WTC11 (cell line): ENCODE measurements at places on chromosomes 5 and 9. TPM values are rescaled to one million over a fixed set of nuclear protein-coding genes. Genes with fewer than 3 reads are reported as not detected.
A peak's percentile ranks its signal among the peaks of the same experiment; 100 is the strongest.

- DNase-seq = no peak
Observed at GRCh38 chr5:35035271-35035670, 12.5 kb downstream of the AGXT2 start.

PRSS3 gene
- 1.1 to 1.8 TPM (median 1.6 TPM) in 3 replicates for total RNA-seq

SLC22A4 gene
- total RNA-seq = 0.34 to 0.50 TPM (median 0.35 TPM) in 3 replicates

GRCh38 chr5:170617533-170618490 lies 114.0 kb downstream of the KCNIP1 start:
- DNase-seq = no peak

DNA sequence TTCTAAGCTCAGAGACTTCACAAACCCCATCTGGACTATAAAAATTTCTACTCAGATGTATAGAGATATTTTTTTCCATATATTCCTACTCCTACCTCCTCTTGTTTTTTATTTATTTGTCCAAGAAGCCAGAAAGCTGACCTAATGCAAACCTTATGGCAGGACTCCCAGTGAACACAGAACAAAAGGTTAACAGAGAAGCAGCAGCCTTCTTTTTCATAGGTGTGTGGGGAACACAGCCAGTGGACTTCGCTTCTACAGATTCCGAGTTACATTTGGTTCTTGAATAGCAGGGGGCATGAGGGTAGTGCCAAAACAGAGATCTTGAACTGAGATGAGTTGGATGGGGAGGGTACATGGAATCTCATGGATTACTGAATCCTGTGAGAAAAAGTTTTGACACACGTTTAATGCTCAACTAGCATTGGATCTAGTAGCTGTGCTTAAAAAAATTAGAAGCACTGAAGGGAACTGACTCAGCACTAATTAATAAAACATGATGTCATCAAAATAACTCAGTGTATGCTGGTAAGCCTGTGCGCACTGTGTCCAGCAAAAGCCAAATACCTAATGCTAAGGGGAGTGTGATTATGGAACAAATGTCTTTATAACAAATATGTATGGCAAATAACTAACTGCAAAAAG lies 240.1 kb downstream of the GABRB2 start:
- no peak for DNase-seq

OTP gene
- not detected in 3 replicates for total RNA-seq

CAMK4 gene
- 5.8 to 10.6 TPM (median 7.4 TPM) in 3 replicates for total RNA-seq

DNA sequence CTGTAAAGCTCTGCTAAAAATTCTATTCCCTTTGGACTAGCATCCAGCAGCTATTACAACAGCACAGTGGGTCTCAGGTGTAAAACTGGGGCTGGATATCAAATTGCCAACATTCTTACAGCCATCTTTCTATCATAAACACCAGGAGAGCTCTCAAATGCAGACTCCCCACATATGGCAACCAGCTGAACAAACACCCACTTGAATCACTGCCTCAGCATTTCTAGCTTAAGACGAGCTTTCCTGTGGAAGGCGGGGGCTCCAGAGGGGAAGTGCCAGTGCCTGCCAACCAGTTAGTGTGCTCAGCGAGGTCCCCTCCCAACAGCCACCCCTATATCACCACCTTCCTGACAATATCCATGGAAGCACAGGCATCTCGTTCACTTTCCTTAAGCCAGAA lies 62.2 kb downstream of the IPPK start:
- DNase-seq = no peak

DNA sequence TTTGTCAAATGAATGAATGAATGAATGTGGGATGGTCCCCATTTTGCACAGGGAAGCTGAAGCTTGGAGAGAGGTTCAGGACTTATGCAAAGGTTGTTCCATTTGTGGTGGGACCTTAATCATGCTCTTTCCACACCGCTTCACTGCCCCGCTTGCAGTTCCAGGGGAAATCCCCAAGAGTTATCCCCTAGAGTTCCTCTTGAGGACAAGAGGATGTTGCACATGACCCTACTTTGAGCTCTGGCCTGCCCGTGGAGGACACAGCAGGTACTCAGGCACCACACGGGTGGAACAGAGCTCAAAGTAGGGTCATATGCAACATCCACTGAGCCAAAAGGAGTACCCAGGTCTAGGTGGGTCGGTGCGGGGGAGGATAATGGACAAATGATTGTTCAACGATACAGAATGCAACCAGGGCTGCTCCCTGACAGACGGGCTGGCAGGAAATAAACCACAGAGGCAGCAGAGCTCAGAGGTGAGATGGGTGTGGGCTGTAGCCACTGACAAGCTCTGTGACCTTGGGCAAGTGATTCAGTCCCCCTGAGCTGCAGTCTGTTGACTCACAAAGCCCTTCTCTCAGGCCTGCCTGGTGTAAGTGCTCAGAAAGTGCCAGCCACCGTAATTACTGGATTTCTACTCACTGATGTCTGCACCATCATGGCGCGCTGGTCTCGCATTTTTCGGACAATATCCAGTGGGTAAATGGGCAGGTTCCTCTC lies 60.3 kb upstream of the EPB41L4B start:
- DNase-seq = no peak

DNA sequence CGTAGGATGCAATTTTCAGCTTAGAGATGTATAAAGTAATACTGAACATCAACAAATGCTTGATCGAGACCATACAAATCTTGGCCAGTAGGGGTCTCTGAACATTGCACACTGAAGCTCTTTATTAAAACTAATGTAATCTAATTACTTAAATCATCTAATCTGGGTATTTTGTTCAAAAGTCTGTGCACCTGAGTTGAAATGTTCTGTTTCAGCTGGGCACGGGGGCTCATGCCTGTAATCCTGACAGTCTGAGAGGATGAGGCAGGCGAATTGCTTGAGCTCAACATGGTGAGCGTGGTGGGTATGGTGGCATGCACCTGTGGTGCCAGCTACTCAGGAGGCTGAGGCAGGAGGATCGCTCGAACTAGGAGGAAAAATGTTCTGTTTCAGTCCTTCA lies 41.0 kb downstream of the ESM1 start:
- DNase-seq = no peak

GRCh38 chr9:6428940-6429889 lies 16.2 kb downstream of the UHRF2 start:
- no peak for DNase-seq

- DNase-seq = no peak
Observed at GRCh38 chr5:124054564-124054963, 542.6 kb downstream of the CSNK1G3 start.

DNA sequence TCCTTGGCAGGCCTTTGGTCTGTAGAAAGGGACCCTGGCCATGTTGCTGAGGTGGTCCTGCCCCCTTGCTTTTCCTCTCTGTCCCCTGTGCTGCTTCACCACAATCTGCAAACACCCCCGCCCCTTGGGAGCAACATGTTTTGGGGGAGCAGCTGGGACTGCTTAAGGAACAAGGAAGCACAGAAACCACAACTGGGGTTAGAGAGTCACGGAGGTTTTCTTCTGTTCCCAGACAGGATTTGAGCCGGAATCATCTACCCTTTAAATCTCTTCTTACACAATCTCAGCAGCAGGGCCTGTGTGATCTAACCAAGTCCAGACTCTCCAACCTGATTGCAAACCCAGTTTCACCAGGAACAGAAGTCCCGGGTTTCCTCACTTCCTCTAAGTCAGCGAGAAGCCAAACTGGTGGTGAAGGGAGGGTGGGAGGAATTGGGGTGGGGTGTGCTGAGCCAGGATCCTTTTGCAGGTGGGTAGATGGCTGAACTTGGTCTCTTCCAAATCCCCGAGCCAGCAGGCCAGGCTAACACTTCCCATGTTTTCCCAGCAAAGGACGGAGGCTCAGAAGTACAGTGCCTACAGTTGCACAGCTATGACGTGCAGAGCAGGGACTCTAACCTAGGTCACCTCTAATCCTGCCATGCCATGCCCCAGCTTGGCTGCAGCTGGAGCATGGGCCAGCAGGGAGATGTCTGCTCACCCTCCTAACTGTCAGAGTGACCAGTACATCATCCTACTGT lies 25.0 kb downstream of the SH3PXD2B start:
- DNase-seq = no peak

GRCh38 chr9:16262477-16263261 lies 607.8 kb downstream of the BNC2 start:
- DNase-seq = no peak

DNA sequence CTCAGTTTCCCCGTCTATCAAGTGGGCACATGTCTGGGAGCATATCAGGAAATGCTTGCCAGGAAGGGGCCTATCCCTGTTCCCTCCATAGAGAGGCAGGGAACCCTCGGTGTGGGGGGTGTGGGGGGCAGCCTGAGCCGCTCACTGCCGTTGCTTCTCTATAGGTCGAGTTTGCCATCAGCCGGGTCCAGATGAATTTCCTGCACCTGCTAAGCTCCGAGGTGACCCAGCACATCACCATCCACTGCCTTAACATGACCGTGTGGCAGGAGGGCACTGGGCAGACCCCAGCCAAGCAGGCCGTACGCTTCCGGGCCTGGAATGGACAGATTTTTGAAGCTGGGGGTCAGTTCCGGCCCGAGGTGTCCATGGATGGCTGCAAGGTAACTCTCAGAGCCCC lies 13.8 kb upstream of the ORM1 start:
- DNase-seq = no peak

DNA sequence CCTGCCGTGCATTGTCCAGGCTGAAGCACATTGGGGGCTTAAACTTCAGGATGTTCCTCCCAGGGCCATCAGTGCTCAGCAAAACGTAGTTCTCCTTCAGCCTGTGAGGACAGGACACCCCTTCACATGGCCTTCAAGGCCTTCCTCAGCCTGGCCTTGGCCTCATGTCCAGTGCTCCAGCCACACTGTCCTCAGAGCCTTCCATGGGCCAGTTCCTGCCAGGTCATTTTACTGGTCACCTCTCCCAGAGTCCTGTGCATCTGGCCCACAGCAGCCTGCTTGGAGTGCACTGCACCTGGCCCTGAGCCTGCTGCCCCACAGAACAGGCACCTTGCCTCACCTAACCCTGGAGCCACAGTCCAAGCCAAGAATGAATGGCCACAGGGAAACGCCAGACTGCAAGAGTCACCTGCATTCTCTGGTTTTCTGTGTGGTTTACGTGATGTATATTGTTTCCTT lies 8.7 kb downstream of the HNRNPAB start:
- no peak for DNase-seq

DNA sequence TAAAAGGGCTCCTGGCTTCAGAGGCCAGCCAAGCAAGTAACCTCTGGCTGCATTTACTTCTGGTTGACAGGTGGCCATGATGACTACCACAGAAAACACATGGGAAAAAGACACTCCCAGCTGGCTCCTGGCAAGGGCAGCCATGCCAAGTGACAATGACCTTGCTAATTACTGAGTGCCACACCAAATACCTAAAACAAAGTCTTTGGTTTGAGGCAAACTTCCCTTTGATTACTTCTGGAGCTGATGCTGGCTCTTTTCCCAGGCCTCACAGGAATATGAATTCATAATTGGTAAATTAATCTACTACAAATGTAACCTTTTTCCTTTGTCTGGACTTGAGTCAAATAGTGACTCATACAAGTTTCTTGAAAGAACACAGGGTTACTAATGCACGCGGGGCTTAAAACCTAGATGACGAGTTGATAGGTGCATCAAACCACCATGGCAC lies 61.0 kb downstream of the LPAR1 start:
- no peak for DNase-seq

FOXD4 gene
- 0.13 to 0.25 TPM (median 0.21 TPM) in 3 replicates for total RNA-seq

DNA sequence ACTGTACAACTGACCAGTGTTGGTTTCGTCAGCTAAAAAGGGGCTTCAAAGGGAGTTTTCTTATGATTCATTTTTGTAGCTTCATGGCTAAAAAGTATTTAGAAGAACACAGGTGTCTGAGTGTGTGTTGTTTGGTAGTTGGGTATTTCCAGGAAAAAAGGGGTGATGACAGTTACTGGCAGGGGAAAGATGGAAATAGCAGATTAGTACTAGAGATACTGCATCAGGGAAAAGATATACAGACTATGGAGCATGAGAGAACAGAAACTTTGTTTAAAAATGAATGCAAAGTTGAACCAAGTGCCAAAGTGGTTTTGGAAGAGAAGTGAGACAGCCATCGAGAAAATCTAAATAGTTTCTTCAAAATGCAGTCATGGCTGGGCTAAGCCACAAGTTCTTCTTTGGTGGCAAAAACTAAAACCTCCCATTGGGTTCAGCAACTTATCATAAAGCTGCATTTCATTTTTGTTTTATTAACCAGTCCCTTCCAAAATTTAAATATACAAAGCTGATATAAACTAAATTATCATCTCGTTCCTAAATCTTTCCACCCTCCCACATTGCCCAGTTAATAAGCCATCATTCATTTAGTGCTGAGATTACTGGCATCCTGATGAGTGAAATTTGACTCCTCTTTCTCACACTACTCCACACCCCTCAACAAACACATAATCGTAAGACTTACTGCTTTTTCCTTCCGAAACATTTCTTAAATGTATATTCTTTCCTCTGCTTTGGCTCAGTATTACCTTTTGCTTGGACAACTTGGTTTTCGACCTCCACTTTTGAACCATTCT lies 33.5 kb downstream of the ELL2 start:
- no peak for DNase-seq

GRCh38 chr5:78328585-78329173 lies 31.7 kb upstream of the SCAMP1 start:
- DNase-seq = no peak

GPR151 gene
- total RNA-seq = not detected in 3 replicates

GRCh38 chr9:2017331-2018161 lies 2.4 kb downstream of the SMARCA2 start:
- peak; percentile 70 for DNase-seq

DNA sequence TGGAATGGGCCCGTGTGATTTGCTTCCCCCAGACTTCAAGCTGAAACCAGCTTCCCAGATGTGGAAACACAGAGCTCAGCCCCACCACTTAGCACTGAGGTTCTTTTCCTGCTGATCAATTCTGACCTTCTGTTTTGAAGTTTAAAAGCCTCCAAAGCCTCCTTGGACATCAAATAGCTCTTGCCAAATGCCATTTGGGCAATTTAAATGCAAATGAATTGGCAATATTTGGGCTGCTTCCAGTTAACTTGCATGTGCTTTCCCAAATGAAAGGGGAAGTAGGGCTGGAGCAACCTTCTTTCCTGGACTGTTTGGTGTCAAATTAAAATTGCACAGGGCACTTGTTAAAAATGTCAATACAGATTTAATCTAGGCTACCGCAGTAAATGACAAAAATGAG lies 710.5 kb downstream of the TLR4 start:
- no peak for DNase-seq

DNA sequence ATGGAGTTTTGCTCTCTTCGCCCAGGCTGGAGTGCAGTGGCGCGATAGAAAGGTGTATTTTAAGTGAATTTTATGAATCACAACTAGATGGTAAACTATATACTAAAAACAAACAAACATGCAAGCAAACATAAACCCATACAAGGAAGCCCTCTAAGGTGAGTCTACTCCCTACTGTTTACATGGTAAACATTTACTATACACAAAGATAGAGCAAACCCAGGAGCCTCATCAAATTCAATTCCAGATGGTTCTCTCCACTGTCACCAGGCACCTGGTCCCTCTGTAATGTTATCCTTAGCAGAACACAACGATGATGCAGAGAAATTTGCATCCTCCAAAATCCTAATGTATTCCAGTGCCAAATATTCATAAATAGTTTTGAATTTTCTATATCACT lies 17.9 kb downstream of the ANKH start:
- DNase-seq = no peak

NEUROG1 gene
- total RNA-seq = 0.13 to 0.18 TPM in 2 of 3 replicates, not detected in the other

- no peak for DNase-seq
Observed at GRCh38 chr5:154830219-154830595, 20.2 kb downstream of the FAXDC2 start.
